ENCODE measurements at places on chromosomes 7 and 10. TPM values are rescaled to one million over a fixed set of nuclear protein-coding genes. Genes with fewer than 3 reads are reported as not detected.

The ACSL5 gene
- 66.1 TPM for total RNA-seq

GRCh38 chr7:55540226-55540858 is 32.0 kb downstream of the VOPP1 start:
- DNase-seq: no peak

DNA sequence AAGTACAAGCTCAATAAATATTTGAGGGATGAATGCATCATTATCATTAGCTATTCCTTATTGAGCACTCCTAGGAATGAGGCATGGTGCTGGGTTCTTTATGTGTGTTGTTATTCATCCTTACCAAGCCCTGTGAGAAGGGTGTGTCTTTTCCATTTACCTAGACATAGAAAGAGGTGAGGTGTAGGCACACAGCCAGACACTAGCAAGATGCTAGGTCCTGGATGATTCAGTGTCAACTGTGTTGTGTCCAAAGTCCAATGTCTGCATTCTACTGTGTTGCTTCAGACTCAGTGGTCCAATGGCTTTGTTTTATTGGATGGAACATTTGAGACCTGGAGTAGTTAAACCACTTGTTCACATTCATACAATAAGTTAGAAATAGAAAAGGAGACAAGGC is 605.5 kb downstream of the LRMDA start:
- no peak for DNase-seq

The DOCK1 gene
- total RNA-seq: 120 TPM

The MTPN gene
- 171 TPM for total RNA-seq

The VIPR2 gene
- not detected for total RNA-seq

GRCh38 chr7:141352955-141353354 is 198.3 kb upstream of the AGK start:
- no peak for DNase-seq

- no peak for DNase-seq
Observed at GRCh38 chr7:112510001-112510742, 29.4 kb downstream of the LSMEM1 start.

GRCh38 chr10:88964360-88964759 is 11.8 kb upstream of the ACTA2 start:
- no peak for DNase-seq

The CAMK2B gene
- 0.17 TPM for total RNA-seq

Measured in dermis blood vessel endothelial cell (primary cell).